Mesenteric fat pad (tissue), 1 donor: ENCODE measurements at places on chromosomes 1 and 21.
A peak's percentile ranks its signal among the peaks of the same experiment; 100 is the strongest.

DNA sequence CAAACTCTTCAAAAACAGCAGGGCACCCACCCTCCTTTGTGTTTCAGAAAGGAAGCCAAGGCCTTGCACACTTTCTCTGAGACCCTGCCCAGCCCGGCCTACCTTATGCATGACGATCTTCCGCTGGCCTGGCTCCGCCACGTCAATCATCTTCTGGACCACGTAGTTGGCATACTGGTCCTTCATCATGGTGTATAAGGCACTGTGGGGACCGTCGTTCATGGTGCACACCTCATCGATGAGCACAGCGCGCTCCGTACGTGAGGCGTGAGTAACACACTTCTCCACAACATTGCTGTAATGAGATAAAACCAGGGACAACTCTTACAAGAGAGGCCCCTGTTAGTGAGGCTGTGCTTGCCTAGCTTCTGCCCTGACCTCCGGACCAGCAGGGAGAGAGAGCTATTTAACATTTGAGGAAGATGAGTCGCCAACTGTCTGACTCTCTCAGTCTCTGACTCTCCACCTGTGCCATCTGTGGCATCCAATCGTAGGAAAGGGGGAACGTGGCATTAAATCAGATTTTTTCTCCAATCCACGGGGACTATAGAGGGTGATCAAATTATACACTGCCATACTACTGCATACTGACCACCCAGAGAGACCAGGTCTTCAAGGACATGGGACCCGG, 28.1 kb upstream of the SDC3 start:
- DNase-seq, result no peak

DNA sequence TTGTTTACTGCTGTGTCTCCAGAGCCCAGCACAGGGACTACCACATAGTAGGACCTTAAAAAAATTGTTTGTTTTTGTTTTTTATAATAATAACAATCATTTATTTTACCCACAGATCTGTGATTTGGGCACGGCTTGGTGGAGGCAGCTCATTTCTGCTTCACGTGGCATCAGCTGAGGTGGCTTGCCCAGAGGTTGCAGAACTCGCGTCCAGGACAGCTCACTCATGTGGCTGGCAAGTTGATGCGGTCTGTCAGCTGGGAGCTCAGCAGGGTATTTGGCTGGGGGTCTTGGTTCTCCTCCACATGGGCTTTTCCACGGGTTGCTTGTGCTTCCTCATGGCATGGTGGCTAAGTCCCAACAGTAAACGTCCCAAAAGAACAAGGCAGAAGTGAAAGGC, 2.9 kb upstream of the SYNC start:
- no peak for DNase-seq

- peak; percentile 85 for DNase-seq
Measured at GRCh38 chr1:229380536-229381160, 37.8 kb upstream of the CCSAP start.

GRCh38 chr1:232813097-232813496, 7.9 kb downstream of the MAP10 start:
- DNase-seq, result no peak

- no peak for DNase-seq
Measured at GRCh38 chr1:157218671-157219070, 80.5 kb upstream of the ETV3 start.
